ENCODE measurements at places on chromosomes 7 and 10.

- DNase-seq = no peak
These were observed at the start of gene SAMD9L for GRCh38 chr7:93148144-93148543. Gene SAMD9L, minus strand, starts transcription at chr7:93148385. Its CDS starts 12,414 bp downstream, at chr7:93135971.

DNA sequence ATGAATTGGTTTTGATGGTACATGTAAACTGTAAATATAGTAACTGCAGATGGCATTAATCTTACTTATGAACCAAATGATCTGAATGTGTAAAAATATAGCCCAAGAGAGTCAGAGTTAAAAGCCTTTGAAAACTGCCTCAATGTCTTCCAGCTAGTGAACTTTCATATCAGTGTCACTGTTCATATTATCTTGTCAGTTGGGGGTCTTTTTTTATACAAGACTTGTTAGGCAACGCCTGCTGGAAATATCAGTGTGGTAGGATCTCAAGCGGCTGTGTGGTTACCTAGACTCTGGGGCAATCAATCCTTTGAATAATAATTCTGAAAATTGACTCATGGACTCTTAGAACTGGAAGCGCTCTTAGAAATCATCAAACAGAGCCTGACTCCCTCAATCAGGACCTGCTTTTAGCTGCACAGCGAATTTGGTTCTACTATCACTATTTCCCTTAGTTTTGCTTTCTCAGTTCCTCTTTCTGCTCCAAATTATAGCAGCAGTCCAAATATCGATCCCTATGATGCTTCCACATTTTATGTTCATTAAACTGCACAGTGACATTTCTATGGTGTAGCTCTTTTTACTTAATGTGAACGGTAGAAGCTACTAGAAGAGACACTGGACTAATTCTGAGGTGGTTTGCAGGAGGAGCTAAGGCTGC lies 100.1 kb upstream of the COL1A2 start:
- DNase-seq = no peak

DNA sequence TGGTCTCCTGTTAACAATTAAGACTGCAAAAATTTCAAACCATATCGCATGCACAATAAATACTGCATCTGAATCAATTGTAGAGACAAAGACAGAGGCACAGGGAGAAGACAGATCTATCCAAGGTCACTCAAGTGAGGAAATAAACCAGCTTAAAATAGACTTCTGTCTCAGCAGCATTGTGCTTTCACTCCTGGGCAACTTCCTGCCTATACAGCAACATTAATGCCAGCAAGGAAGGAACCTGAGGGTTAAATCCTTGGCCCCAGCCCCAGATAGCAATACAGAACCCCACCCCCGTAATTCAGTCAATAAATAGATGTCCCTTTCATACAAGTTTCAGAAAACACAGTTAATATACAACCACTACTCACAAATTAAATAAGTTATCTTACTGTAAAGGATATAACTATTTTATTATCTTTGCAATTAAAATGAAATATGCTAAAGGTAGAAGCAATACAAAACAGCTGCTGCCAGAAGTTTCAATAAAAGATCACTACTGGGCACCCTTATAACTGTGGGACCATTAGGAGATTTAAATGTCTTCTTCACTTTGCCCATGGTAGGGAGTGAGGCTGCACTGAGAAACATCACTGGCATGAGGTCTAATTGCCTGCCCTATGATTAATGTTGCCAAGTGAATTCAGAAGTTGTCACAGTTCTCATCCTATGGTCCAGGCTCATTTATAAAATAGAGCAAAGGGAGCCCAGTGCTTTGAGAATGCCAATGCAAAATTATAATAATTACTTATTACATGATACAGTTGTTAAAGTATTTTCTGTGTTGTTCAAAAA lies 49.4 kb downstream of the CAV1 start:
- no peak for DNase-seq

DNA sequence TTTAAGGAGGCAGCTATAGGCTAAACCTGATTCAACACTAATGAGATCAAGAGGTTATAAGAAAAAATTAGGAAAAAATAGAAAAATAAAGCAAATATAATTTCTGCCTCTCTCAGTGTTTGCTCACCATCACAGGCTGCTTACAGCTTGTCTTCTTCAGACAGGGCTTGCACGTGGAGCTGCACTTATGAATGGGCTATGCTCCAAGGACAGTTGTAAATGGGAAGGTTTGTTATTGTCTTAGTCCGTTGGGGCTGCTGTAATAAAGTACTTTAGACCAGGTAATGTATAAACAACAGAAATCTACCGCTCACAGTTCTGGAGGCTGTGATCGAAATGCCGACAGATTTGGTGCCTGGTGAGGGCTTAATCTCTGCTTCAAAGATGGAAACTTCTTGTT lies 219.8 kb downstream of the NEBL start:
- no peak for DNase-seq

- DNase-seq = no peak
These were observed 609 bp upstream of the PNLIP start for GRCh38 chr10:116545122-116545521.

- DNase-seq = no peak
These were observed 96.1 kb upstream of the ASAH2 start for GRCh38 chr10:50347394-50347802.

DNA sequence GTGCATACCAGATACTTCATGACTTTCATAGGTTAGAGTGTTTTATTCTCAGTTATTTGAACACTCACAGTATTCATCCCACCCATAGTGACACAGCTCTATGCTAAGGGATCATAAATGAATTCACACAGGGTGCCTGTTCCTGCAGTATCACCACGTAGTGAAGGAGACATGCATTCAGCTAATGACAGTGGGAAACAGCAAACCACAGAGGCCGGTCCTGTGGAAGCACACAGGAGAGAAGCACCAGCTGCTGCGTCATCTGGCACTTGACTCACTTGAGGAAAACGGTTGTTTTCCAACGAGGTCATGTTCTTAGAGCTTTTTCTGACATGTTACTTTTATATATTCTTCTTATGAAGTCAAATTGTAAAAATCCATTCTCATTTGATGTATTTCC lies 73.0 kb downstream of the UBE3C start:
- DNase-seq = no peak

- DNase-seq = no peak
These were observed 32.6 kb downstream of the GSDME start for GRCh38 chr7:24724451-24725190.

DNA sequence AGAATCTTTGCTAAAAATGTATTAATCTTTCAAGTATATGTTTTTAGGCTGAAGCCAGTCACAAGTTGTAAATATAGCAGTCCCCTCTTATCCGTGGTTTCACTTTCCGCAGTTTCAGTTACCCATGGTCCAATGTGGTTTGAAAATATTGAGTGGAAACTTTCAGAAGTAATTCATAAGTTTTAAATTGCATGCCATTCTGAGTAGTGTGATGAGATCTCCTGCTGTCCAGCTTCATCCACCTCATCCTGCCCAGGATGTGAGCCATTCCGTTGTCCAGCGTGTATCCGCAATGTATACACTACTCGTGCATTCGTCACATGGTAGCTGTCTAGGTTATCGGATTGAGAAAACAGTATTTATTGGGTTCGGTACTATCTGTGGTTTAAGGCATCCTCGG lies 12.2 kb downstream of the PDCD4 start:
- DNase-seq = no peak

GRCh38 chr7:157816086-157816485 lies 479.3 kb downstream of the DNAJB6 start:
- no peak for DNase-seq

GRCh38 chr10:48398261-48398660 lies 91.8 kb downstream of the MAPK8 start:
- no peak for DNase-seq

- no peak for DNase-seq
These were observed 46.0 kb upstream of the CDK1 start for GRCh38 chr10:60732198-60732806.

DNA sequence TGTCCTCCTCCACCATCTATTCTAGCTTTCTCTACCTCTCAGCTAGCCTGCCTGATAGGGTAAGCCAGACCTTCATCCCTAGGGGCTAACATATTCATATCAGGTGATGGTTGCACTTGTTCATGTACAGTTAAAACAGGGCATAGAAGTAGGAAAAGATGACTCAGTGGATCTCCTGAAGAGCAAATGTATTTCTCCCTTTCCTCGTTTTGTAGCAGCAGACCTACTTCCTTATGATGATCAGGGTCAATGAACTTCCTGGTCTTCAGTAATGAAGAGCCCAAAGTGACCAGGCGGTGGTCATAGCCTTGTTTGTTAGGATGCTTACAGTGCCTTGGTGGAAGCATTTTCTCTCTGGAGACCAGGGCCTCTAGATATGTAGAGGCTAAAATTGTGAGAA lies 6.3 kb downstream of the LIPJ start:
- no peak for DNase-seq

GRCh38 chr7:95534796-95535195 lies 49.1 kb downstream of the ASB4 start:
- no peak for DNase-seq

DNA sequence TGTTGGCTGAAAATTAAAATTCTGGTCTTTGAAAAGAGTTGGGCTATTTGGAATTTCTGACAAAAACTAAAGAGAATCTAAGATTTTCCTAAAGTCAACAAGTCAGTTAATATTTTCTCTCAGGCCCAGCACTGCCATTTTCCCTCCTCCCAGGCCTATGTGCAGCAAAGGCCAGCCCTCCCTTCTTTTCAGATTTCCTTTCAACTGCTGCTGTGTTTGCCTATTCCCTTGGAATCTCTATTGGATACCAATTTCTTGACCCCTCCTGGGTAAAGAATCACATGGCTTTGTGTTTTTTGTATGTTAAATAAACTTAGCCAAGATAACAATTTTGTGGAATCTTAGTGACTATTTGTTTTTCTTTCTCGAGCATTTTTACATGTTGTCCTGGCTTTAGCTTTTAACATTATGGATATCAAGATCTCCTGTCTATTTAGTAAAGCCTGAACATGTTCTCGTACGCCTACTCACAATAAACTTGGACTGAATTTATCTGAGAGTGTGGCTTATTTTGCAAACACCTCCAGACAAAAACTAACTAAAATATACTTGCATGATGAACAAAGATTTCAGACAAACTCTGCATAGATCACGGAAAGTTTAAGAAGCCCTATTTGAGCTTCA lies 19.9 kb downstream of the MACC1 start:
- DNase-seq = no peak

DNA sequence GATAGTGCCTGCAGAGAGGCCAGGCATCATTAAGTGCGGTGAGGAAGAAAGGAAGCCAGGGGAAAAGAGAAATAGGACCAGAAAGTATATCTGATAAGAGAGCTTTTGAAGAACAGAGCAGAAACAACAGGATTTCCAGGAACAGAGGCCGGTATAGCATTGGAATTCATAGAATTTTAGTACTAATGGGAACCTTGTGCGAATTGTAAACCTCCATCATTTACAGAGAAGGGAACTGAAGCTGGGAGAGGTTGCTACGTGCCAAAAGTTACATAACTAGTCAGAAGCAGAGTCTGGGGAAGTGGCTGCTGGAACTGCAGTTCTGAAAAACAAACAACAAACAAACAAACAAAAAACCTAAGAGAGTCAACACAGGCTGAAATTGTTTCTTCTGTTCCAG lies 5.4 kb upstream of the ZMYND11 start:
- DNase-seq = no peak

DNA sequence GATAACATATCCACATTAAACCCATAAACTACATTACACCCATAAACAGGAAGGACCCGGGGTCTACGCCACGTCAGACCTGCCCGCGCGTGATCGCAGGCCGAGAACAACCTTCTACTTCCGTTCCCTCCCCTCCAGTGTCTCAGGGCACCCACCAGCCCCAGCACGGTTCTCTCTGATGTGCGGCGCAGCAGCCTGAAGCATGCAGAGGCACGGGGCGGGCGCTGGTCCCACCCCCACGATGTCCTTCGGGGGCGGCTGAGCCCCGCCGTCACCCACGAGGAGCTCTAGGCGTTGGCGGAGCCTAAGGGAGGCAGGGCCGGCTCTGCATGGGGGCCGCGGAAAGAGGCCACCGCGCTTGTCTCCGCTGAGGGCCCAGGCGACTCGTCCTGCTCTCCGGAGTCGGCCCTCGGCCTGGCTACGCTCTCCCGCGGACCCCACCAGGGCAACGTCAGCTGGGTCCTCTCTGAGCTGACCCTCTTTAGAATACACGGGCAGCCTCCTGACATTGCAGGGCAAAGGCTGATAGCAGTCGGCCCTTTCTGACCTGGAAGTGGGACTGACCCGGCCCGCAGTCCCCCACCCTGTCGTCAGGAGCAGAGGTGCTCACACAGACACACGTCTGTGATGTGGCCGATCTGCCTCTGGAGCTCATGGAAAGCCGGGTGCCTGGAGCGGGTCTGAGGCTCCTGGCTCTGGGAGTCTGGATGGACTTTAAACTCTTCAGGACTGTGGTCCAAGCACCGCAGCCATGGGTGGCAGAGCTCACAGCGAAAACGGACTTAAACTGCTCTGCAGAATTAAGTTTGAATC lies 65.6 kb upstream of the ADGRA1 start:
- no peak for DNase-seq

DNA sequence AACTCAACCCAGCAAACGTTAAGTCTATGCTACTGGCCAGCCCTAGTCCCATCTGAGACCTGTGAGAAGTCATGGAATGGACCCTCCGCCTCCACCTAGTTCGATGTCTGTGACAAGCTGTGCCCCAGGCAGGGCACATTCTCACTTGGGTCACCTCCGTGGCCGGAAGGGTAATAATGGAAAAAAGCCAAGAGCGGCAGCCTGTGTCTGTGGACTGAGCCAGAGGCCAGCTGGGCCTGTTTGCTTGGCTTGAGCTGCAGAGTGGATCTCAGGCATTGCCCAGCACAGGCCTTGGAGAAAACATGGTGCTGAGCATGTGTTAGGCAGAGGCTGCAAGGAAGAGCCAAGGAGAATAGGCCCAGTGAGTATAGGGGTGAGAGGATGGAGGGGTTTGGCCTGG lies 97.8 kb downstream of the GALNT17 start:
- no peak for DNase-seq

GRCh38 chr7:157703534-157704195 lies 366.9 kb downstream of the DNAJB6 start:
- DNase-seq = no peak

DNA sequence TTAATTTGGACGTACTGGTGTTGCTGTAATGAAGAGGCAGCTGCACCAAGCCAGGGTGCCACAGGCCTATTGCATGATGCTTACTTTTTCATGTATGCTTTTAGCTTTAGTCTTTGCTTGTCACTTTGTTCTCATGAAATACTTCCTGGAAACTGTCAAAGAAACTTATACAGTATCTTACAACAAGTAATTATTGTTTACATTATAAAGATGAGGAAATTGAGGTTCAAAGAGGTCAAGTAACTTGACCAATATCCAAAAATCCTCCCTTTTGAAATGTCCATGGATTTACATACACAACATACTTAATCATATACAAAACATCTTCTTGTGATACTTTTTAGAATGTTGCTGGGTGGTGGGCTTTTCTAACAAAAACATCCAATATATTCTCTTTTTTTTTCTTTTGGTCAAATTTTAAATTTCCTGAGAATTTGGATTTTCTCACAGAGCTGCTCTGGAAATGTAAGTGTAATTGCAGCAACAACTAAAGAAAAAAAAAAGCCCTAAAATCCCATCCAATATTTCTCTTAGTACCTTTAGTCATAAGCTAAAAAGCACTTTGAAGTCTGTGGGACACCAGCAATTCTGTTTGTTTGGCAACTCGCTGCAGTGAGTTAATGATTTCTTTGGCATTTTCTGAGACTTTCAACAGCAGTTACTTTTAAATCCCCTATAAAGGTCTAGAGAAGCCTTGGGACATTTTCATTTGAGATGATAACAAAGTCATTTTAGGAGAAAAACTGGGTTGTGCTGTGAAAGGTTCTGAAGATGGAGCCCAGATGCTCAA lies 500.6 kb upstream of the IGFBP3 start:
- no peak for DNase-seq

Data from hippocampal formation (tissue), 2 donors.